Type B pancreatic cell (in vitro differentiated cells): ENCODE measurements at places on chromosomes 3 and 15. TPM values are rescaled to one million over a fixed set of nuclear protein-coding genes. Genes with fewer than 3 reads are reported as not detected.

GRCh38 chr15:88115486-88116152, 140.9 kb downstream of the NTRK3 start:
- H3K27ac ChIP-seq = no peak overlapping the region
- H3K4me3 ChIP-seq = no peak overlapping the region
- peaks cover 21% of the 10 kb centered on the region for H3K27me3 ChIP-seq
- no peaks in the 10 kb centered on the region for H3K36me3 ChIP-seq
- H3K4me1 ChIP-seq = no peaks in the 10 kb centered on the region

DNA sequence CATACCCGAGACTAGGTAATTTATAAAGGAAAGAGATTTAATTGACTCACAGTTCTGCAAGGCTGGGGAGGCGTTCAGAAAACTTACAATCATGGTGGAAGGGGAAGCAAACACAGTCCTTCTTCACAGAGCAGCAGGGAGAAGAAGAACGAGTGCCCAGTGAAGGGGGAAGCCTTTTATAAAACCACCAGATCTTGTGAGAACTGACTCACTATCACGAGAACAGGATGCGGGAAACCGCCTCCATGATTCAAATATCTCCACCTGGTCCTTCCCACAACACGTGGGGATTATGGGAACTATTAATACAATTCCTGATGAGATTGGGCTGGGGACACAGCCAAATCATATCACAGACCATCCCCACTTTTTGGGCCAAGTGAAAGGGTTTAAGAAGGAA, 58.8 kb upstream of the CTXND1 start:
- DNase-seq = no peak
- H3K36me3 ChIP-seq = no peaks in the 10 kb centered on the region
- H3K4me3 ChIP-seq = no peak overlapping the region
- peaks cover 3% of the 10 kb centered on the region for H3K4me1 ChIP-seq
- H3K27me3 ChIP-seq = peaks cover 21% of the 10 kb centered on the region

GRCh38 chr3:158494673-158495072, 76.3 kb upstream of the MLF1 start:
- no peak overlapping the region for H3K4me3 ChIP-seq
- DNase-seq = no peak
- H3K36me3 ChIP-seq = no peaks in the 10 kb centered on the region
- no peak overlapping the region for H3K27ac ChIP-seq
- no peaks in the 10 kb centered on the region for H3K4me1 ChIP-seq

GRCh38 chr3:130260918-130261317, 84.6 kb upstream of the COL6A5 start:
- H3K27ac ChIP-seq = no peak overlapping the region
- H3K4me3 ChIP-seq = no peak overlapping the region
- H3K27me3 ChIP-seq = peaks cover 6% of the 10 kb centered on the region
- no peaks in the 10 kb centered on the region for H3K36me3 ChIP-seq
- H3K4me1 ChIP-seq = no peaks in the 10 kb centered on the region

DNA sequence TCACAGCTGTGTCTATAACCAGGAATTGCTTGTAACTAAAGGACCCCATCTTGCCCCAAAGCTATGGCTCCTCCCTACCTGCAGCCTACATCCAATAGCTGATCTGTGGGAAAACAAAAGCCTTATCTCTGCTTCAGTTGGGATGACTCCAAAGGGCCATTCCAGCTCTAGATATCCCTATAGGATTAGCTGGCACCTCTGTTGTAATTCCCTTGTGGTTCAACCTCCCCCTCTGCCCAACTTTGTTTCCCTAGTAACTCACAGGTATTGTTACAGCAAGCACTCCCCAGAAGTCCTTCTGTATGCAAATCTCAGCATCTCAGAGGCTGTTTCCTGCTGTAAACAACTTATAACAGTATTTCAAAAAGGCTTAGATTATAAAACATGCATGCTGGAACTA, 478.6 kb downstream of the AGBL1 start:
- no peak for DNase-seq
- H3K4me3 ChIP-seq = no peak overlapping the region
- H3K36me3 ChIP-seq = no peaks in the 10 kb centered on the region
- peaks cover 15% of the 10 kb centered on the region for H3K4me1 ChIP-seq
- no peaks in the 10 kb centered on the region for H3K27me3 ChIP-seq

DNA sequence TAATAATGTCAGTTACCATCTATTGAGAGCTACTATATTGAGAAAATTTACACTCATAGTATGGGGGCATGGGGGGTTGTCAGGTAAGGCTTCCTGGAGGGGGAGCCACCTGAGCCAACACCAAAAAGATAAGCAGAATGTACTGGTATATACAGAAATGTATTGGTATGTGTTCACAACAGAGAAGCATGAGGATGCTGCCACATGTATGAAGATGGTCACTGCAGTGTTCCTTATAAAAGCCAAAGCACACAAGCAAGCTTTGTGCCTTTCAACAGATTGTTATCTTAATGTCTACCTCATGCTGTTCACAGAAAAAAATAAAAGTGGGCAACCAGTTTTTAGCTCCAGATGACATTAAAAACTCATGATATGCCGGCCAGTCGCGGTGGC, 149.0 kb downstream of the MAGI1 start:
- no peak overlapping the region for H3K27ac ChIP-seq
- H3K4me3 ChIP-seq = no peak overlapping the region
- H3K27me3 ChIP-seq = no peaks in the 10 kb centered on the region
- peaks cover 12% of the 10 kb centered on the region for H3K4me1 ChIP-seq

DNA sequence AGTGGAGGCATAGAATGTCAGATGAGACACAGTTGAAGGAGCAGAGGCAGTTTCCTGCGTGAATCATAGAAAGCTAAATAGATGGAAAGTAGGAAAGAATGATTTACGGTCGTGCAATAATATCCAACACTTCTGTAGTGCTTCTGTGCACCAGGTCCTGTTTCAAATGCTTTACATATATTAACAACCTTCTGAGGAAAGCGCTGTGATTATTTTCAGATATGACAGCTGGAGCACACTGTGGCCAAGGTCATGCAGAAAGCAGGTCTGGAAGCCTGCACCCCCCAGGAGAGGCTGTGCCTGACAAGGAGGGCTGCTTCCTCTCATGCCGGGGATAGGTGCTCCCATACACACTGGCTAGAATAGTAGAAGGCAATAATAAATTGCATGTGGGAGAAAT, 104.5 kb downstream of the CHRNA7 start:
- no peaks in the 10 kb centered on the region for H3K27me3 ChIP-seq
- H3K36me3 ChIP-seq = no peaks in the 10 kb centered on the region
- DNase-seq = no peak

- no peaks in the 10 kb centered on the region for H3K27me3 ChIP-seq
- H3K27ac ChIP-seq = no peak overlapping the region
- no peaks in the 10 kb centered on the region for H3K4me1 ChIP-seq
- DNase-seq = no peak
Measured at GRCh38 chr15:48433226-48433886, 102.1 kb downstream of the DUT start.

- no peak overlapping the region for H3K27ac ChIP-seq
- H3K4me3 ChIP-seq = no peak overlapping the region
- H3K4me1 ChIP-seq = peaks cover 9% of the 10 kb centered on the region
- no peak for DNase-seq
Measured at GRCh38 chr3:187792521-187792920, 47.3 kb upstream of the BCL6 start.

- peaks cover 3% of the 10 kb centered on the region for H3K27me3 ChIP-seq
- no peak overlapping the region for H3K4me3 ChIP-seq
- DNase-seq = peak; percentile 78
- no peak overlapping the region for H3K27ac ChIP-seq
- H3K4me1 ChIP-seq = peaks cover 8% of the 10 kb centered on the region
- H3K36me3 ChIP-seq = no peaks in the 10 kb centered on the region
Measured at GRCh38 chr3:126134219-126134975, 46.0 kb downstream of the ALDH1L1 start.

GRCh38 chr3:107430996-107431245, 53.7 kb downstream of the CCDC54 start:
- H3K4me1 ChIP-seq = peaks cover 22% of the 10 kb centered on the region
- no peak for DNase-seq
- H3K27me3 ChIP-seq = peaks cover 23% of the 10 kb centered on the region
- H3K27ac ChIP-seq = no peak overlapping the region
- no peaks in the 10 kb centered on the region for H3K36me3 ChIP-seq
- peak overlapping the region; percentile 91 for H3K4me3 ChIP-seq

DNA sequence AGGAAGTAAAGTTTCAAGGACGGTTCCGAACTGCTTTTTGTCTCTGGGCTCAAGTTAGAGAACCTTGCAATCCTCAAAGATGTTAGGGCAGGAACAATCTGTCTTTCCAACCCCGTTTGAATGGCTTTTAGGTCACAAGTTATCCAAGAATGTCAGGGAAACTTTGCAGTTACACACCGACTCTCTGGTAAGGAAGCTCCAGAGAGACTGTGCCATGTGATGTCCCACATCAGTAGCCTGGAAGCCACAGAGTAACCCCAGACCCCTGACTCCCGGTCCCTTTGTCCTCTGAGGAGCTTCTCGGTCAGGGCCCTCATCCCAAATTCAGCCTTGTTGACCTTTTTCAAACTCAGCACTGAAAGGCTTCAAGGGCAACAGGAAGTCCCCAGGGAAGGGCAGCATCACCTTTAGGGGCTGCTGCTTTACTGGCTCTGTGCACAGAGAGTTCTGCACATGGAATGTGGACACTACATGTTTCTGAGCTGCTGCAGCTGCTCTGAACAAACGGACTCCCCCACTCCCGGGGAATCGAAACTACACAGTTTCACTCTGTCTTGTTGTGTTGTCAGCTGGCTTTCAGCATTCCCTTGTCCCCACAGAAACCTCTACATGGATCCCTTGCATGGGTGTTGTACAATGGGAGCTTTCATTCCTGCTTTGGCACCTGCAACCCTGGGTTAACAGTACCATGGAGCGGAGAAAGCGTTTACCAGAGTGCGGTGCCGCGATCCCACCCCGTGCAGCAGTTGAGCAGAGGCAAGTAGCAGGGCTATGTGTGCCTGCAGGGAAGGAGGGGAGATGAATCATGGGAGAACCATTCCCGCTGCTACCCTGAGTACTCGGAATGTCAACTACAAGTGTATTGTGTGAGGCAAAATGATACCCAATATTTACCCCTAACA, 408.2 kb upstream of the THBS1 start:
- no peaks in the 10 kb centered on the region for H3K36me3 ChIP-seq
- no peak for DNase-seq
- H3K27ac ChIP-seq = peak overlapping the region; percentile 68
- H3K4me1 ChIP-seq = peaks cover 13% of the 10 kb centered on the region
- no peaks in the 10 kb centered on the region for H3K27me3 ChIP-seq

DNA sequence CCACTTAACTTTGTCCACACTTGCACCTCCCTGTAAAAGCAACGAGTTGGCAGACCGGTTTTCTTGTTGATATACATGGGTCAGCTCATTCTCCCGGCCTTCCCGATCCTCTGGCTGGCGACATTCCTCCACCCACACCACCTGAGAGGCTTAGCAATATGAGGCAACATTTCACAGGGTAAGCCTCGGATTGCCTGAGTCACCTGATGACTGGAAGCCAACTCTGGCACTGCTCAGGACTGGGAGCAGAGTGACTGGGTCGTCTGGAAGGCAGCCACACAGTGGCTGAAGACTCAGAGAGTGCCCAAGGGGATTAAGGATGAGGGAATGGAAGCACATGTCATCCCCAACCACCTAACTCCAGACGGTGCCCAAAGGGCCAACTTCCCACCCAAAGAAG, 9.8 kb downstream of the HOMER2 start:
- H3K27me3 ChIP-seq = no peaks in the 10 kb centered on the region
- H3K4me3 ChIP-seq = no peak overlapping the region
- no peaks in the 10 kb centered on the region for H3K36me3 ChIP-seq
- DNase-seq = no peak
- no peak overlapping the region for H3K27ac ChIP-seq

GRCh38 chr3:147680837-147681483, 271.8 kb downstream of the ZIC1 start:
- H3K27me3 ChIP-seq = peaks cover 2% of the 10 kb centered on the region
- H3K36me3 ChIP-seq = no peaks in the 10 kb centered on the region
- DNase-seq = no peak
- no peak overlapping the region for H3K27ac ChIP-seq

DNA sequence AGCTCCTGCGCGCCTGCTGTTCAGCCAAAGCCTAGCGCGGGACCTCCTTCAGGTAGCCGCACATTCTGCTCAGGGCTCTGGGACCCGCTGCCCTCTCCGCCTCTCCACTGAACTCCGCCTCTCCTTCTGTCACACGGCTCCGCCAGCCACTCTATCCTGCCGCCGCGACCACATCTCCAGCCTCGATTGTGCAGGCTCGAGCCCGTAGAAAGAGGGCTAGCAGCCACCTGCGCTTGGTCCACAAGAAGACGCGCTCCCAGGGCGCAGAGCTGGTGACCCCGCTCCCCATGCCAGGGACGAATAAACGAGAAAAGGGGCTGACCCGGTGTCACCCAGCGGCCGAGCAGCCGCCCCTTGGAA, 1.1 kb upstream of the VIPR1 start:
- peaks cover 12% of the 10 kb centered on the region for H3K4me1 ChIP-seq
- peaks cover 75% of the 10 kb centered on the region for H3K27me3 ChIP-seq
- DNase-seq = peak; percentile 60
- no peak overlapping the region for H3K27ac ChIP-seq

DNA sequence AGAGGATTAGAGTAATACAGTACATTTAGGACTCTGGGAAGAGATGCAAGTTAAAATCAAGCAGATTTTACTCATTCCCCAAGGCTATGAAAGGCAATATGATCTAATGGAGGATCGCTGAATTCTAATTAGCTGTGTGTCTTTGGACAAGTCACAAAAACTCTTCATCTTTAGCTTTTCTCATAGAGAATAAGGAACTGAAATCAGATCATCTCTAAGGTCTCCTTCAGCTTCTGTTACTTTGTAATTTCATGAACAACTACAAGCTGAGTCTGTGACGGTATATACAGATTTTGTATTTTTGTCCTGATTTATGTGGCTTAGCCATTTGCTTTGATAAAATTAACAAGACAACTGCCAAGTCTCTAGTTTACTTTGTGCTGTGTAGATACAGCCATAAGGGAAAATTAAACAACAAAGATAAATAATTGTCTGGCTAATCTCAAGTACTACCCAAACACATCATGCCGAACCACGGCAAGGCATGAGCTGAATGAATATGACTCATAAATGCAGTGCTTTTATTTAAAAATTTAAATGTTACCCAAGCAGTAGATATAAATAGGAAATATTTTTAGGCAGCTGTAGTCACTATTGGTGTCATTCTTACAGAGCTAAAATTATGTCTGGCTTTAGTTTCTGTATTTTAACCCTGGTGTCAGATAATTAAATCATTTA, 81.5 kb downstream of the GAP43 start:
- DNase-seq = no peak
- H3K27me3 ChIP-seq = peaks cover 3% of the 10 kb centered on the region
- H3K27ac ChIP-seq = no peak overlapping the region

DNA sequence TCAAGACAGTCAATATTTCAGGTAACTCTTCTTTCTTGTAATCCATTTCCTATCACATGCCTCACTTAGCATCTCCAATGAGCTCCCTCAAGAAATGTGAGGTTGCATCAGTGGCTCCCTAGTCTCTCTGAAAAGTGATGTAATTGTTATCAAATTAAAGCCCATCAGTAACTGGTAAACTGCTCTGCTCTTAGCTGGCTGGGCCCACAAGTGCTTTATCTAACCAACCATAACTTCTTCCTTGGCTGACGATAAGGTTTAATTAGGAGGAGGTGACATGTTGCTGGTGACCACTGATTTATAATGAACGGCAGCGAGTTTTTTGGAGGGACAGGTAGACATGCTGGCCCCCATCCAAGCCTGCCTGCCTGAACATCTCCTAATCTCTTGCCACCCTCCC, 79.6 kb downstream of the RTP4 start:
- H3K27me3 ChIP-seq = peaks cover 5% of the 10 kb centered on the region
- no peak overlapping the region for H3K27ac ChIP-seq
- no peaks in the 10 kb centered on the region for H3K4me1 ChIP-seq

Gene ECE2
- total RNA-seq = not detected in 2 replicates

Gene ARHGAP31
- 4.1 and 17.3 TPM in 2 replicates for total RNA-seq

Gene GUCA1C
- not detected in 2 replicates for total RNA-seq

Gene NPTN
- total RNA-seq = 89.6 and 98.6 TPM in 2 replicates

Gene SLC24A5
- 1.3 TPM in 1 of 2 replicates, not detected in the other for total RNA-seq

Gene NMNAT3
- 7.1 and 9.1 TPM in 2 replicates for total RNA-seq
